ENCODE measurements at places on chromosomes 13 and 19.

DNA sequence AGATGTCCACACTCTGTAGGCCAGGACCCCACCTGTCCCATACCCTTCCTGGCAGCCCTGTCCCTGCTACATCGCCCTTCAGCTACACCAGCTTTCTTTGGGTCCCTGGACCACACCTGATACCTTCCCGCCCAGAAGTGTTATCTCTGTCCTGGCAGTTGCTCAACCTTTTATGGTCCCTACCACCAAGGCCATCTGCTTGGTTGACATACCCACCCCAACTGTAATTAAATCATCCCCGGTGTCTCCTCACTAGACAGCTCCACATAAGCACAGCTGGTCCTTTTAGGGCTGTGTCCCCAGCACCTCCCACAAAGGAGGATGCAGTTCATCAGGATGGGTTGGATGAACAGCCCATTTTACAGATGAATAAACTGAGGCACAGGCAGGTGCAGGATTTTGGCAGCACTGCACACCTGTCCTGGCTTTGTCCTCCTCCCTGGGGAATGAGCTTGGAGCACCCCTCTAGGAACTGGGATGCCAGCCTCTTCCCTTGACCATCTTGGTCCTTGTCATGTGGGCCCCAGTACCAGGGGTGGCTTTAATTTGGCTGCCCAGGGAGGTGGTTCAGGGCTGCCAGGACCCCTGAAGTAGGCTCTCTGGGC, 12.9 kb downstream of the NACC1 start:
- DNase-seq, result no peak
- H3K4me1 ChIP-seq, result no peaks in the 10 kb centered on the region
- H3K4me3 ChIP-seq, result no peak overlapping the region
- H3K27ac ChIP-seq, result no peak overlapping the region

GRCh38 chr13:74299721-74300120, 165.5 kb upstream of the KLF12 start:
- no peak overlapping the region for H3K27ac ChIP-seq
- H3K36me3 ChIP-seq, result no peaks in the 10 kb centered on the region
- no peaks in the 10 kb centered on the region for H3K4me1 ChIP-seq

DNA sequence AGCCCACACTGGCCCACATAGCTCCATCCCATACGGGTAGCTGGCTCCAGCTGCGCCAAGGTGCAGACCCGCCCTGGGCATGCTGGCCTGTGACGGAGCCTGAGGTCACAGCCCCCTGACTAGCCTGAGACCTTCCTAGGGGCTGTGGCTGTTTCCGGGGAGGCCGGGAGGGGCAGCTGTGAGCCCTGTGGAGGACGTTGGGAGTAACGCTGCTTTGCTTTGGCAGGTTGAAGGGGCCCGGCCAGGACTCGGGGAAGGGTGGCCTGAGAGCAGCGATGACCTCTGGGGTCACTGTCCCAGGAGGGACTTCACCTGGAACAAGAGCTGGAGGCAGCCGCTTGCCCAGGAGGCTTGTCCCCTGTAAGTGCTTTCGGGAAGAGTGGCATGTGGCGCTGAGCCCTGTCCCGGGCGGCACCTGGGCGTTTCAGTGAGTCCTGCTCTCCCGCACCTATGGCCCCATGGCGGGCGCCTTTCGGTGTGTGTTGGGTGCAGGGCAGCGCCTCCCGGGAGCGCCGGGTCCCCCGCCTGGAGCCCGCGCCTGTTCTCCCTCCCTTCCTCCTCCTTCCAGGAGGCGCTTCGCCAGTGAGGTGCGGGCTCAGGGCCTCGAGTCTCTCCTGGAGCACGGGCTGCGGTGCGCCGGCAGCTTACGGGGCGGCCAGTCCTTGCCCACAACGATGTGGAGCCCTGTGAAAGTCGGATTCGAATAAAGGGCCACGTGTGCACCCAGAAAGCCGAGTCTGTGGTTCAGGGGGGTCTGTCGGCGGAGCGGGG, 1.1 kb upstream of the FAM174C start:
- H3K4me1 ChIP-seq, result peaks cover 33% of the 10 kb centered on the region
- peak overlapping the region; percentile 100 for H3K27ac ChIP-seq
- peak overlapping the region; percentile 39 for H3K4me3 ChIP-seq
- H3K36me3 ChIP-seq, result peaks cover 79% of the 10 kb centered on the region
- no peak for DNase-seq

DNA sequence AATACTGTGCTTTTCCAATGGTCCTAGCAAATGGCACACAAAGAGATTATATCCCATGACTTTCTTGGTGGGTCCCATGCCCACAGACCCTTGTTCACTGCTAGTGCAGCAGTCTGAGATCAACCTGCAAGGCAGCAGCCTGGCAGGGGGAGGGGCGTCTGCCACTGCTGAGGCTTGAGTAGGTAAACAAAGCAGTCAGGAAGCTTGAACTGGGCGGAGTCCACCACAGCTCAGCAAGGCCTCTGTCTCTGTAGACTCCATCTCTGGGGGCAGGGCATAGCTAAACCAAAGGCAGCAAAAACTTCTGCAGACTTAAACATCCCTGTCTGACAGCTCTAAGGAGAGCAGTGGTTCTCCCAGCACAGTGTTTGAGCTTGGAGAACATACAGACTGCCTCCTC, 82.9 kb downstream of the ZNF737 start:
- no peaks in the 10 kb centered on the region for H3K27me3 ChIP-seq
- no peak overlapping the region for H3K4me3 ChIP-seq
- H3K27ac ChIP-seq, result no peak overlapping the region
- H3K4me1 ChIP-seq, result no peaks in the 10 kb centered on the region

GRCh38 chr13:71768881-71769280, 98.1 kb downstream of the DACH1 start:
- DNase-seq, result no peak
- no peaks in the 10 kb centered on the region for H3K27me3 ChIP-seq
- no peaks in the 10 kb centered on the region for H3K4me1 ChIP-seq

- H3K36me3 ChIP-seq, result no peaks in the 10 kb centered on the region
- H3K27ac ChIP-seq, result no peak overlapping the region
- no peaks in the 10 kb centered on the region for H3K4me1 ChIP-seq
- no peaks in the 10 kb centered on the region for H3K27me3 ChIP-seq
- H3K4me3 ChIP-seq, result no peak overlapping the region
- DNase-seq, result no peak
These were observed 19.3 kb upstream of the SDHAF1 start for GRCh38 chr19:35975608-35976214.

Data from thymus (tissue), 14 donors.